ENCODE measurements at places on chromosomes 5 and 9. TPM values are rescaled to one million over a fixed set of nuclear protein-coding genes. Genes with fewer than 3 reads are reported as not detected.

- no peak for DNase-seq
These were observed 32.7 kb upstream of the ALDH1B1 start for GRCh38 chr9:38359689-38360385.

DNA sequence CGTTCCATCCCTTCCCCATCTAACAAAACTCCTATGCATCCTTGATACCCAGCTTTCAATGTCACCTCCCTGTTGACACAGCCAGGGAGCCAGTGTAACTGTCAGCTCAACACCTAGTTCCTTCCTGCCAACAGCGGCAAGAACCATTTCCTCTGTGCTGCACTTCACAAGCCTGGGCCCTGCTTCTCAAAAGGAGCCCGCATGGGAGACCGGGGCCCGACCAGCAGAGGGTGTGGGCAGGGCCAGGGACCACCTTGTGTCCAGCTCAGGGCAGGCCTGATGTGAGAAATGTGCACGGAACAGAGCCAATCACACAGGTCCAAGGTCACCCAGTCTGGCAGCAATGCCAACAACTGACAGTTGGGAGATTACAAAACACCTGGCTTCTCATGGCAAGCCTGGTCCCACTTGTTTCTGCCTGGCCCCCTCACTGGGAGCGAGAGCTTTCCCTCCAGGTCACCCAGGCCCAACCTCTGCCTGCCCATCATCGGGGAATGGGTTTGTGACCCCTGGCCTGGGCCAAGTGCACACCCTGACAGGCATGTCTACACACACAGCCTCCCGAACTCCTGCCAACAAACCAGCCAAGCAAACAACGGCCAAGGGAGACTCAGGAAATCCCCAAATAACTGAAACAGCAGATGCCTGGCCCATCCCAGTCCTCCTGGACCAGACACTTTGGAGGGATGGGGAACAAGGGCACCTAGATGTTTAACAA lies 3.1 kb downstream of the RNF44 start:
- no peak for DNase-seq

DNA sequence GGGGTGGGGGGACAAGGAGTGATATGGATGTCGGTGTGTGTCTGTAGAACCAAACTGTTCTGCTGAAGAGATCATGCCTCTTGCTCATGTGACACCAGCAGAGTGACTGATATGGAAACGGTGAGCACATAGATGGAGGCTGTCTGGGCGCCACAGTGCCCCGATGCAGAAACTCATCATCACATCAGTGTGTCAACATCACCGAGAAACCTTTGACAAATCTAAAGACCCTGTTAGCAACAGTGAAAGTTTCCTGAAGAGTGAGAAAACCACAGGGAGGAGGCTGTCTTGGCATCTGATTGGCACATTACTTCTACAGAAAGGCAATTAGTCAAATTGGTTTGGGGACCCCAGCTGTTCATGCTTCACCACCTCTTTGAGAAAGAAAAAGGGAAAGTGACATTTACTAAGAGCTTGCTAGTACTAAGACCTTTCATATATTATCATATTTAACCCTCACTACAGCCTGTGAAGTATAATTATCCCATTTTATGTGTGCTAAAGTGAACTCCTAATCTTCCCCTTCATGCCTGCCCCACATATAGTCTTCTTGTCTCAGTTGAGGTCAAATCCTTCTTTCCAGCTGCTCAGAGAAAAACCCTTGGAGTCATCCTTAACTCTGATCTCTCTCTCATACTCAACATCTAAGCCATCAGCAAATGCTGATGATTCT lies 25.6 kb downstream of the CSF2 start:
- no peak for DNase-seq

- DNase-seq, result no peak
These were observed 1.0 kb upstream of the MAMDC4 start for GRCh38 chr9:136850866-136851775.

DNA sequence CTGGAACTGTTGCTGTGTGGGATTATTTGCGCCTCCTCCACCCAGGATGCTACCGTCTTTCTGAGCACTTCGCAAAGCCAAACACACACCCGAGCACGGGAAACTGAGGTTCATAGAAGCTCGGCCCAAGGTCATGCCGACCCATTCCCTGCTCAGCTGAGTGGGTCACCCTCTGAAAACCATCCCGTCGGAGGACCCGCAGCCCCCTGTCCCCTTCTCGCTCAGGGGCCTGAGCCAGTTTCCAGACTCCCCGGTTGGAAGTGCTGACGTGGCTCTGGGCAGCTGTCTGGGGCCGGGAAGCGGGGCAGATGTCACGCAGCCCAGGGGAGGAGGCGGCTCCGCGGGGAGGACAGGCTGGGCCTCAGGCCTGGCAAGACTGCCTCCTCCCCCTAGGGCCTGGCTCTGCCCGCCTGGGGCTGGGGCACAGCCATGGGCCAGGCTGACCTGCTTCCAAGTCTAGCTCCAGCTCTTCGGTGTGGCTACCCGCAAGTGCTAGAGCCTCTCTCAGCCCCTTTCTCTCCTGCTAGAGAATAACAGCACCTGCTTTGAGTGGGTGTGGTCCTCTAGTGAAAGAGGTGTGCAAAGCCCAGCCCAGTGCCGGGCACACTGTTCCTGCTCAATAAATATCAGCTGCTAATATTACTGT lies 9.9 kb upstream of the CXXC5 start:
- no peak for DNase-seq

DNA sequence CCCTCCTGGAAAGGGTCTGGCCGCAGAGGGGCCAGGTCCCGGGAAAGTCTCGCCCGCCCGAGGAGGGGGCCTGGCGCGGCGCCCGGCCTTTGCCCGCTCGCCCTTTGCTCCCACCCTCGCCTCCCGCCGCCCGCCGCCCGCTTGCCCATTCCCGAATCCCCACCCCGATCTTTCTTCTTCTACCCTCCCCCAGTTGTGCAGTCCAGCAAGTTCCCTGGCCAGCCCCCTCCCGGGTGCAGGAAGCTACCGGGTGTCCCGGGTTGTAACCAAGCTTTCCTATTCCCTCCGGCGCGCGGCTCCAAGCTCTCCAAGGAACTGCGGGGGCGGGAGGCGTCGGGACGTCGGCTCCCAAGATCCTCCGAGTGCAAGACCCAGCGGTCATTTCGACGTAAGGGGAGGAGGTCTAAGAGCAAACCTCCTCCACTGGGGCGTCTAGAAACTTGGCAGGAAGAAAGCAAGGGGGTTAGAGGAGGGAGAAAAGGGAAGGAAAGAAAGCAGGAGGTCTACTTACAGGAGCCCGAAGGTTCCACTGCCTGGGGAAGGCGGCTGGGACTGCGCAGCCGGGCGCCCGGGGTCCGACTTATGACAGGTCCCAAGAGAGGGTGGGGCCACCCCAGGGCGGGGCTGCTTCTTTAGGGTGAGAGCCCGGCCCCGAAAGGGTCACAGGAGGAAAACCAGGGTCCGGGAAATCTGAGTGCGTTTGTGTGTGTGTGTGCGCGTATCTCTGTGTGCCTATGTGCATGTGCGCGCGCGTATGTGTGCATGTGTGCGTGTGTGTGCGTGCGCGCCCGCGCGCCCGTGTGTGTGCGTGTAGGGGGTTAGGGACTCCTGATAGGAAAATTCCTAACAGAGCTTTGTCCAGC lies at the start of gene PTGR1:
Gene PTGR1, minus strand, starts transcription at position 556 of the 863 bp plus-strand sequence. CDS start 2,225 bp downstream, outside the sequence.
- DNase-seq, result peak; percentile 62

DNA sequence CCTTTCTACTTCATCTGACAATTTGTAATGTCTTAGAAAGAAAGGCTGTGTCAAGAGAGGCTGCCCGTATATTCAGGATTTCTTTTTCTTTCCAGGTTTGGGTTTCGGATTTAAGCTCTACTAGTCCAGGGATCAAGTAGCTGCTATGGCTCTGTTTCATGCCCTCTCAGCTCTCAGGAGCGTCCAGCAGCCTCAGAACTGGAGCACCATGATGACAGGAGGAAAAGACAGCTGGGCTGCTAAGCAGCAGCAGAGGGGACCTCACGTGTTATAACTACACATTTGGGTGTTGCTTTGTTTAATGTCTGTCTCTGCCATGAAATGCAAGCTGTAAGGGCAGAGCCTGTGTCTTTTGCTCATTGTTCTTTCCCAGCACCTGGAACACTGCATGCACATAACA lies 28.5 kb downstream of the TBC1D2 start:
- DNase-seq, result no peak

DNA sequence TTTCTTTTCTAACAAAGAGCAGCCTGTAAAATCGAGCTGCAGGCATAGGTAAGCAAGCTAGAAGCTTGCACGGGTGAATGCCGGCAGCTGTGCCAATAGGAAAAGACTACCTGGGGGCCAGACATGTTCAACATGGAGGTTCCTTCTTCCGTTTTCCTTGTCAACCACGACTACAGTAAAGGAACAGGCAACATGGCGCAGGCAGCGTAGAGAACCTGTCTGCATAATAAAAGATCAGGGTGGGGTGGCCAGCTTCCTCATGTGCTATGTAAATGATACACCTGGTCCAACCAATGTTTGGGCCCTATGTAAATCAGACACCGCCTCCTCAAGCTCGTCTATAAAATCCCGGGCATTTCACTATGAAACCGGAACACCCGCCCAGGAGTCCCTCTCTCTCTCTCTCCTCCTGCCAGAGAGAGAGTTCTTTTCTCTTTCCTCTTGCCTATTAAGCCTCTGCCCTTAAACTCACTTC lies 103.8 kb upstream of the LIFR start:
- peak; percentile 74 for DNase-seq

- no peak for DNase-seq
These were observed 48.0 kb downstream of the MED27 start for GRCh38 chr9:132031467-132032237.

- no peak for DNase-seq
These were observed 2076.0 kb upstream of the CDH9 start for GRCh38 chr5:29114331-29114768.

GRCh38 chr9:128192601-128193371 lies 1.4 kb upstream of the CIZ1 start:
- DNase-seq, result peak; percentile 77

DNA sequence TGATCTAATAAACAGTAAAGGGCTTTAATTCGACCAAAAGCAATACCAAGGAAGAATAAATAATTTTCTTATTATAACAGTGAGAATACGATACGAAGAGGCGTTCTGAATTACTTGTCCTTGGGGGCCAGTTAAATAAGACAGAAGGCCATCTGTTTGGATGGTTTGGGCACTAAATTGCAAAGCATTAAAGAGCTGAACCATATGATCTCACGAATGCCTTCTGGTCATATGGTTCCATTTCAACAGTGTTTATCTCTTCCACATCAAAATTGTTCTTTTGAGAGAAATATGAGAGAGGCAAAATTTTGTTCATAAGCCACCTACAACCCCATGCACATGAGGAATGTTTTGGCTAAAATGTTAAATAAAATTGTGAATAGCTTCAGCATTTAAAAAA lies 605.4 kb downstream of the PTPRD start:
- DNase-seq, result no peak

DNA sequence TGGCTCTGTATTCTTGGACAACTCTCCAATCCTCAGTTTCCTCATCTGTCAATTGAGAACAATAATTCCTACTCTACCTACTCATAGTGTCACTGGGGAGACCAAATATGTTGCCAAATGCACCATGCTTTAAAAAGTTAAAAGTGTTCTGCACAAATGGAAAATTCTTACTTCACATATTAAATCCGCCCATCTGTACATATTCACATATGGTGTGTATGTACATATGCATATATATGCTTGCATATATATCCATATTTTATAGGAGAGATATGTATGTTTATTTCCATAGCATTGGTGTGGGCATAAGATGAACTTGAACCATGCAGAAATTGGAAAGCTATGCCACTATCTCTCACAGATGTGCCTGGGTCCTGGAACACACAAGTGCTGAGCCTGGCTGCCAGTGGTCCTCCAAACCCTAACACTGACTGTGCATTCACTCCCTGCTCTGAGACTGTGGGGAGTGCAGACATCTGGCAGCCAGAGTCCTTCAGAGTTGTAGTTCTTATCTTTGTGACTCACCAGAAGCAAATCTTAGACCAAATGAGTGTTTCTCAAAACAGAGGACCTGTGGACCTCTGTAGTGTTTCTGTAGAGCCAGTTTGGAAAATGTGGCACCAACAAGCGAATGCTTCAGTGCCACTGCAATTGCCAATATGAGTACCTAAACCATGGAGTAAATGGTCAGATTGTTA lies 168.7 kb downstream of the GRIA1 start:
- DNase-seq, result no peak

DNA sequence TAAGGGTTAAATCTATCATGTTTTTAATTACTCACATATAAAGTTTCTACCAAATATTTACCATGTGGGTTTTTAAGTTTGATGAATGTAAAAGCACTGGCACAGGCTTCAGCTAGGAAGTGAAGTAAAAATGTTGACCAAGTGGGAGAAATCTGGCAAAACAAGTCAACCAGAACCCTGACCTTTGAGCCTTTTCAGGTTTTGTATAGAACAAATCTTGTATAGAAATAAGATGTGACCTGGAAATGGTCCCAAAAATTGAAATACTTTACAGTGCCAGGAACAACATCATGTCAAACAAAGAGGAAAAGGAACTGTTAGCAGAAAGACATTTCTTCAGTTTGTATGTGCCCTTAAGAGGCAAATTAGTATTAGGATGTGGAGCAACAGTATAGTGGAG lies 137.6 kb downstream of the CCDC192 start:
- no peak for DNase-seq

DNA sequence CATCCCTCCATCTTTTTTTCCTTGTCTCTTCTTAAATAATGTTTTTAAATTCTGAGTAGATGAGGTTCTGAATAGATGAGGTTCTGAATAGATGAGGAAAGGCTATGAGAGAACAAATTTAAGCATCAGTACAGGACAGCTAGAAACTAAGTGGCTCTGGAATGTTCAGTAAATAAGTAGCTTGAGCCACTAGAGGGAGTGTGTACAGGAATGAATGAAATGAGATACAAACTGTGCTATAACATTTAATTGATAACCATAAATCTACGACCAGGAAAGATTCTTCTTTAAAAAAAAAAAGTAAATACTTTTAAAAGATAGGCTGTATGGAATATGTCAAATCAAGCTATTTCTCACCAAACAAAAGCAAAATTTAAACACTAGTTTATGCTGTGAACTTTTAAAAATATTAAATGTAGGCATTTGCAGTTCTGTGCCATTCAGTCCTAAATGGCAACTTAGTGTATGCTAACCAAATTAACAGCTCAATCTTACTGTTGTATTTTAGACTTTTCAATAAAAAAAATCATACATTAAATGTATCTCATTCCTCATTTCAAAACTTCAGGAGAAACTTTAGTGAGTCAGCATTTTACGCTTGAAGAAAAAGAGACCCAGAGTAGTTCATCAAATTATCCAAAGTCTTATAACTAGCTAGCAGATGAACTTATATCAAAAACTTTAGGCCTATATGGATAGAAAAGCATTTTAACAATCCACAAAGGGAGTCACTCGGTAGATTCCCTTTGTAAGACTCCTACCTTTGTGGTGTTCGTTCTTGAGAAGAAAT lies 70.4 kb upstream of the SNX2 start:
- peak; percentile 23 for DNase-seq

DNA sequence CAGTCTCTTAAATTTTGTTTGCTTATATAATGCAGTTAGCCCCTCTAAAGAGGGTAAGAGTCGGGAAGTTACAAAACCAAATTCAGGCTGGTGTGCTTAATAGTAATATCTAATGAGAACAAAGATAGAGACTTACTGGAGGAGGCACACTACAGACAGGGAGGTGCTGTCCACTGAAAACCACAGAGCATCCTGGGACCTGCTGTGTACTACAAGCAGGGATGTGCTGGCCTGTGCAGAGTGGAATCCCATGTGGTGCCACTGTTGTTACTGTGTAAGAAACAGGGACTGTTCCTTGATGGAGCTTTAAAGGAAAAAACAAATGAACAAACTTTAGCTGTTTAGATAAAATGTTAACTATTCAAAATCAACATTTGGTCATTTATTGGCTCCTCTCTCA lies 42.4 kb downstream of the RNF38 start:
- DNase-seq, result no peak

HK3 gene
- total RNA-seq, result not detected

SLC36A2 gene
- total RNA-seq, result not detected

NCS1 gene
- total RNA-seq, result 69.2 TPM

OTULIN gene
- total RNA-seq, result 14.7 TPM
